ENCODE measurements at places on chromosomes 2 and 18. TPM values are rescaled to one million over a fixed set of nuclear protein-coding genes. Genes with fewer than 3 reads are reported as not detected.

ABCB11 gene
- total RNA-seq, result not detected

- peak; percentile 28 for DNase-seq
Observed at GRCh38 chr2:190467575-190468083, 59.5 kb downstream of the MFSD6 start.

- DNase-seq, result no peak
Observed at GRCh38 chr2:94987074-94988020, 38.2 kb upstream of the MAL start.

DNA sequence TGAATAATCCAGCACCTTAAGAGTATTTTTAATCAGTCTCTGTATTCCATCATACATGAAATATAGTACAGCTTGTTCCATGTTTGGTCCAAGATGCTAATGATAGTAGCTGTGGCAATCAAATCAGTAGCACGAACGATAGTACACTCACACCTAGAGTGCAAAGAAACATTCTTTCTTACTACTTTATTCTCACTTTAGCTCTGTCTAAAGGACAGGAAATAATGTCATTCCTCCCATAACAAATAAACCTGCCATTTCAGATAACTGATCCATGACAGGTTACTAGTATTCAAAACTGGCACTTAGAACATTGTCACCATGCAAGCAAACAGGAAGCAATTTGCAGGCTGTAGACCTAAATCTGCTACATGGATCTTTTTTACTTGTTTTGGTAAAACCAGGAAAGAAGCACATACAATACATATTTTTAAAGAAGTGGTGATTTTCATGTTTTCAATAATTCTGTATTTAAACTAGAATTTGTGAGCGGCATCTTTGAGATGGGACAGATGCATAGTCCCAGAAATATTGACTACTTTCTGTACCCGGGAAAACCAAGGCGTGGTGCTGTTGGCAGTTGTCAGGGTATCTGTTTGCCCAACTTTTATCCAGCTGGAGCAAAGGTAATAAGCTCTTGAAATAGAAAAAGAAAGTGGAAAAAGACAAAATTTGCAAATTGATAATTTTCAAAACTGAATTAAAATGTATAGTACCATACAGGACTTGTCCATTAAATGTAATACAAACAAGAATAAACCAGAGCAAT, 49.5 kb downstream of the IKZF2 start:
- DNase-seq, result no peak

DNA sequence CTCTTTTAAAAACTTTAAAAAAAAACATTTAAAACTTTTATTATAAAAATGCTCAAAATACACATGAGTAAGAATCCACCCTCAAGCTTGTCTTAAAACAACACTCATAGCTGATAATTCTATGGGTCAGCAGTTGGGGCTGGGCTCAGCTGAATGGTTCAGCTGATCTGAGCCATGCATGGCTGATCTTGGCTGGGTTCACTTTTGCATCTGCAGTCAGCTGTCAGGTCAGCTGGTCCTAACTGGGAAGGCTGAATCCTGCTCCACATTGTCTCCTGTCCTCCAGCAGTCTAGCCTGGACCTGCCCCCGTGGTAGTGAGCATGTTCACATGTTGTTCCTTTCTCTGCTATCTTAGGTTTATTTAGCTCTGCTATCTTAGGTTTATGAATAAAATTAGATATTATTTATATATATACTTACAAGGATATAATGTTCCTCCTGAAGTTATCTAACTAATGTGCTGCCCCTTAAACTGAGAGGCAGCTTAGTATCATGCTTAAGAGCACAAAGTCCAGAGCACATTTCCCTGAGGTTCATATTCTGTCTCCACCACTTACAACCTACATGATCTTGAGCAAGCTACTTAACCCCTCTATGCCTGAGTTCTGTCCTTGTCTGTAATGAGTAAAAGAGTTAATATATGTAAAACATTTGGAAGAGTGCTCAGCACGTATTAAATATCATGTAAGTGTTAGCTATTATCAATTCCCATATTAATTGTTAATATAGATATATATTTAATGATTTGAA, 309.4 kb downstream of the PTPRM start:
- no peak for DNase-seq

ITPRIPL1 gene
- total RNA-seq, result 4.7 TPM

DNA sequence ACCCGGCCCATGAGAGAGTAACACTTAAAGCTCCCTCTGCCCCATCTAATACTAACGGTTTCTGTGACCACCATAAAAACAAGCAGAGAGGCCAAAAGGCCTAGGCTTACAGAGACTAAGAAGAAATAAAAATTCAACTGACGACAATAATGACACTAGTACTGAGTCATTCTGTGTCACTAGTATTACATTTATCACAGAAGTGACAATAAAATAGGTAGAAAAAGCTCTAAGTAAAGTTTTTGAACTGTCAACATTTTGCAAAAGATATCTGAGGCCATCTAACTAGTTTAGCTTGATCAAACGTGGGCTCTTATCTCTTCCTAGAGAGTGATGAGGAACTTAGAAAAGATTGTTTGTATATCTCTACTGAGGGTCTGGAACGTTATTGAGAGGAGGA, 35.6 kb downstream of the AP1S3 start:
- DNase-seq, result no peak

MYCN gene
- total RNA-seq, result not detected

DNA sequence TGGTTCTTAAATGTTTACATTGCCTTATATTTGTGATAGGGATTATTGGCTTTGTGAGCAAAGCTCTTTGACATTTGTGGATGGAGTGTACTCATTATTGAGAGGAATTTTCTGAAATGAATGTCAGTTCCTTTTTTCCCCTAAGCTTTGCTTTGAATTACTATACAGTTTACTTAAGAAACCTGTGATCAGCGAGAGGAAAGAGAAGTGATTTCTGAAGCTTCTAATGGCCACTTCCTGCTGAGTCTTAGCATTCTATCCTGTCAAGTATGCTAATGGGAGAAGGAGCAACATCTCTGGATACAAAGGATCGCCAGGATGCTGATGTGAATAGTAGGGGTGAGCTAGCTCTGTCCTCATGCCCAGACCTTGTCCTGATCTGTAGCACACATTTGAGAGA, 47.8 kb upstream of the MGAT5 start:
- DNase-seq, result no peak

CYB5A gene
- not detected for total RNA-seq

DNA sequence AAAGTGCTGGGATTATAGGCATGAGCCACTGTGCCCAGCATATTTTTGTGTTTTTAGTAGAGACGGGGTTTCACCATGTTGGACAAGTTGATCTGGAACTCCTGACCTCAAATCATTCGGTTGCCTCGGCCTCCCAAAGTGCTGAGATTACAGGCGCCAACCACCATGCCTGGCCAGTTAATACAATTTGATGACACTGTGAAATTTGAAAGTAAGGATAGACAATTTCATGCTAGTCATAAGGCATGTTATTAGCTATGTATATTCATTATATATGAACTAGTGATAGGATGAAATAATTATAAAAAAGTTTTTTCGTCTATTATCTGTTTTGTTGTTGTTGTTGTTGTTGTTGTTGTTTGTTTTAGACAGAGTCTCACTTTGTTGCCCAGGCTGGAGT, 8.6 kb upstream of the RIF1 start:
- no peak for DNase-seq

DNA sequence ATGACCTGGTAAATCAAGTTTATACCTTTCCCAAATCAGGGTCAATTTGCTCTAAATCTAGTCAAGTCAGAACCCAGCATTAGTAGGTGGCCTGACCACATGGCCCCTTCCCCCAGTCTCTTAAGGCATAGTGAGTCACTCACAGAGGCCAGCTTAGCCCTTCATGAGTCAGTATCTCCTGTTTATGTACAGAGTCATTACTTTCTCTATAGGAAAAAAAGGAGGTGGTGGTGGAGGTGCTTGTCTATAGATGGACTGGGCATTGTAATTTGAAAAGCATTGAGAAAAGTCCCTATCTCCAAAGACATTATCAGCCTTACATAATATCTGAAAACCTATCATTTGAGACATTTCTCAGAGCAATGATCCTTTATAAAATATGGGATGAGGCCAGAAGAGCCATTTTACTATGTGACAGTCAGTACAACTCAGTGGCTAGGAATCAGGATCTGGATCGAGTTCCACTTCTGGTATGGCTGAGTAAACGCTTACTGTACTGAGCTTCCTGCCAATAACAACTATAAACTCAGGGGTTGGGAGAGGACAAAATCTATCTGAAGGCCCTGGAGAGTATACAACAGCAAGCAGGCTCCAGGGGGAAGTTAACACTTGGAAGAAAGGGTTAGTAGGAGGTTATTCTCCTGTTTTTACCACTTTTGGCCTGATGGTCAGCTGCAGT, 22.5 kb upstream of the SIGLEC15 start:
- DNase-seq, result peak; percentile 90

GRCh38 chr2:146241023-146241422, 1603.8 kb upstream of the ACVR2A start:
- no peak for DNase-seq
